Stimulated activated CD8-positive, alpha-beta memory T cell treated with anti-CD3 and anti-CD28 coated beads, Interleukin-15, amount 100 ng/mL, for 4 hours (primary cell): ENCODE measurements at places on chromosomes 4 and X.

GRCh38 chrX:8089141-8089540 is 81.9 kb downstream of the VCX2 start:
- DNase-seq: no peak

DNA sequence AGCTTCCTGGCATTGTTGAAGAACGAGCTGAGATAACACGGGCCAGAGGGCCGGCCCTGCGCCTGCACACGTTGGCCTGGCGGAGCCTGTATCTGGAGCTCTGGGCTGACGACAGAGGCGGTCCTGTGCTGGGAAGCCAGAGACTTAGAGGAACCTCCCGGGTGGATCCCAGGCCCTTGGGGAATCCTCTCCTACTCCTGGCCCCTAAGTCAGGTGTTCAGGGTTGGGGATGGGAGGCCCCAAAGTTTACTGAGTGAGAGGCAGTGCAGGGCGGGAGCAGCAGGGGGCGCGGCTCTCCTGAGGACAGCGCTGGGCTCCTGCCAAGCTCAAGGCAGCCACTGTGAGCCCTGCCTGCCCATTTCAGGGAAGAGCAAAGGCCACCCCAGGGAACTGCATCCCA is 2.5 kb upstream of the HTRA3 start:
- DNase-seq: no peak

DNA sequence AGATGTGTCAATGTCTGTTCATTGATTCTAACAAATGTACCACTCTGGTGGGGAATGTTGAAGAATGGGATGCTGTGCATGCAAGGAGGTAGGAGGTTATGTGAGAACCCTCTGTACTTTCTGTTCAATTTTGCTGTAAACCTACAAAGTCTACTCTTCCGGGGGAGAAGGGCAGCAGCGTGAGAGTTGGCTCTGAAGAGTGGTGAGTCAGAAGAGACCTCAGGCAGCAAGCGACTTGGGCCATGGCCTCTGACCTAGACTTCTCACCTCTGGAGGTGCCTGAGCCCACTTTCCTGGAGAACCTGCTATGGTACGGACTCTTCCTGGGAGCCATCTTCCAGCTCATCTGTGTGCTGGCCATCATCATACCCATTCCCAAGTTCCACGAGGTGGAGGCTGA is 26.7 kb downstream of the MANBA start:
- DNase-seq: no peak

DNA sequence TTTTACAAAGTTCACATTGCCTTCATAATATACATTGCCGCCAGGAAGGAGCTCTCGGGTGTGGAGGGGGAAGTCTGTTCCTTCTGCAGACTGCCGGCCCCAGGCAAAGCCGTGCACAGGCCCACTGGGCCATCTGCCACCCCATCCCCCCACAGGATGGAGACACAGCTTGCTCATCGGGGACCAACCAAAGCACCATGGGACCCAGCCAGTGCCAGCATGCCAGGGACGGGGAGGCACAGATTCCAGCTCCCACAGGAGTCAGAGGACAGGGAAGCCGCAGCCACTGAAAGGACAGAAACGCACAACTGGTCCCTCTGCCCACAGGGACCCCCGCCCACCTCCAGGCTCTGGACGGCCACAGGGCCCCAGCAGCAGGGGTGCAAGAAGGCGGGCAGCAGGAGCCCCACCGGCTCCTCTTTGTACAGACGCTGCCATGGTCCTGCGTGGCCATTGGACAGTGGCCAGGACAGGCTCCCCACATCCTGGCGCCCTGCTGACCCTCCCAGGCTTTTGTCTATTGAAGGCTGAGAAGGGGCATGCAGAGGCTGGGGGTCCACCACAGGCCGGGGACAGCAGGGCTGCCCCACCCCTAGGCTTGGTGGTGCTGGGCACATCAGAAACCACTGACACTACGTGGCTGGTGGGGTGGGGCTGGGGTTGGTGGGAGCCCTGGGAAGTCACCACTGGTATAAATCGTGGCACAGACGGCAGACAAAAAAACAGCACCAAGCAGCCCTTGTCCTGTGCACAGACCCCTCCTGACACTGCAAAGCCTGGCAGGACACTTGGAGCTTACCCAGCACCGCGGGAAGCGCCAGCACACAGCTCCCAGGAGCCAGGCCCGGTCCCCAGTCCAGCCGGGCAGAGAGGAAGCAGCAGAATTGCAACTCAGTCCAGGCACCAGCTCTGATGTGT is 89.0 kb downstream of the FAM53A start:
- no peak for DNase-seq

GRCh38 chr4:169249214-169249973 is 21.4 kb downstream of the SH3RF1 start:
- no peak for DNase-seq

DNA sequence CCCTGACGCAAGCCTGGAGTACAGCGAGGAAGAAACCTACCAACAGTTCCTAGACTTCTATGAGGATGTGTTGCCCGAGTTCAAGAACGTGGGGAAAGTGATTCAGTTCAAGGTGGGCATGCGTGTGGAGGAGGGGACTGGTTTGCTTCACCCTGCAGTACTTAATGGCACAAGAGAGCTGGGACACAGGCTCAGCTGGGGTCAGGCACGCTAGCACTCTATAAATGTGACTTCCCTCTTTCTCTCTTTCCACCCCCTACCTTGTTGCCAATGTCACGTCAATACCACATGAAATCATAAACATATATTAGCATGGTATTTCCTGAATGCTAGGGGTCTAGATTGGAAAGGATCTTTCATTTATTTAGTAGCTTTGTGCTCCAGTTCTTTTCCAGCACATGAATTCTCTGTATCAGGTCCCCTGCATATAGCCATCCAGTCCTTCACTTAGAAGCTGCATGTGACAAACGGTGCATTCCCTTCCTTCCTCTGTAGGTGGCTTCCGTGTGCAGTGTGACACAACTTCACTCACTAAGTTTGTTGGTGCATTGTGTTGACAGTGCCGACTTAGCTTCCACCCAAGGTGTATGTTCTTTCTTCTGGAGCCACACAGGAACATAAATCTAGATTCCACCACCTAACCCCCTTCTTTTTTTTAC is 25.6 kb downstream of the ZRSR2 start:
- no peak for DNase-seq

DNA sequence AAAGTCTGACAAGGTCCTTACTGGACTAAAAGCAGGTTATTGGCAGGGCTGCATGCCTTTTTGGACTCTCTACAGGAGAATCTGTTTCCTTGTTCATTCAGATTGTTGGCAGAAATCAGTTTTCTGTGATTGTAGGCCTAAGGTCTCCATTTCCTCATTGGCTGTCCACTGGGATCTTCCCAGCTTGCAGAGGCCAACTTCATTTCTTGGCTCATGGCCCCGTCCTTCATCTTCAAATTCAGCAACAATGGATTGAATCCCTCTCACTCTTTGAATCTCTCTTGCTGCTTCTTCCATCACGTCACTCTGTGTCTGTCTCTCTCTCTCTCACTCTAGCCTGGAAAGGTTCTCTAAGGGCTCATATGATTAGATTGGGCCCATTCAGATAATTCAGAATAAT is 14.9 kb upstream of the GLUD2 start:
- DNase-seq: no peak

- no peak for DNase-seq
Observed at GRCh38 chr4:162117051-162117450, 46.7 kb downstream of the FSTL5 start.

DNA sequence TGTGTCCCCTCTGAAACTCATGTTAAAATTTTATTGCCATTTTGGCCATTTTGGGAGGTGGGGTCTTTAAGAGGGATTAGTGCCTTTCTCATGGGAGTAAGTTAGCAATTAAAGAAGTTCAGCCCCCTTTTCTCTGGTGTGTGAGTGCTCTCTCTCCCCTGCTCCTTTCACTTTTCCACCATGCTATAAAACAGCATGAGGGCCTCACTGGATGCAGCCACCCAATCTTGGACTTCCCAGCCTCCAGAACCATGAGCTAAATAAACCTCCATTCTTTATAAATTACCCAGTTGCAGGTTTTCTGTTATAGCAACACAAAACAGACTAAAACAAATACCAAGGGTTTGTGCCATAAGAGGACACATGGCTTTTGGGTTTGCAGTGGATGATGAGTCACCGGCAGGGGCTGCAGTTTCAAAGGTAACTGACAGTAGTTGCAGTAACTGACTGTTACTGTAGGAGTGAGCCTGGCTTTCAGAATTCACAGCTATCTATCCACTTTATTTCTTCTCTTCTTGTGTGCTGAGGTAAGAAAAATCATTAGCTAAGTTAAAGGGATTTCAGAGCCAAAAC is 121.5 kb downstream of the PPEF1 start:
- no peak for DNase-seq

DNA sequence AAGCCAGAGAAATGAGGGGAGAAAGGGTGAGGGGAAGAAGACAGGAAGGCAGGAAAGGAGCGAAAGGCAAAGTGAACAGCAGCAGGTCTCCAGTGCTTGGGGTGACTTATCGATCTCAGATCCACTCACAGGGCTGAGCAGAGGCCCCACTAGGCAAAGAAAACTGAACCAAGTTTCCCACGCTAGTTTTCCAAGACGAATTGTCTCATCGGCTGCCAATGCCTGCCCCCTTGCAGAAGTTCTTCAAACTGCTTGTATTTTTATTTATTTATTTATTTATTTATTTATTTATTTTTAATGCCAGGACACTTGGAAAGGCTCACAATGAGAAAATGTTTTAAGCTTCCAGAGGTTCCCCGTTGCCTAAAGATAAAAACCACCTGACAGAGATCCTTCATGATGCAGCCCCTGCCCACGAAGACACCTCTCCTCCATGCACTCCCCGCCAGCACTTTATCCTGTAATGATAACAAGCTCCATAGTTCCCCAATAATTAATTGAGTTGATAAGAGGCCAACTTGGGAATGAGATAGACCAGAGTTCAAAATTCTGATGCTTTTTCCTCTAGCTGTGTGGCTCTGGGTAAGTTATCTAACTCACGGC is 43.2 kb downstream of the QDPR start:
- DNase-seq: no peak

GRCh38 chrX:41665686-41666085 is 23.1 kb upstream of the GPR34 start:
- DNase-seq: no peak

DNA sequence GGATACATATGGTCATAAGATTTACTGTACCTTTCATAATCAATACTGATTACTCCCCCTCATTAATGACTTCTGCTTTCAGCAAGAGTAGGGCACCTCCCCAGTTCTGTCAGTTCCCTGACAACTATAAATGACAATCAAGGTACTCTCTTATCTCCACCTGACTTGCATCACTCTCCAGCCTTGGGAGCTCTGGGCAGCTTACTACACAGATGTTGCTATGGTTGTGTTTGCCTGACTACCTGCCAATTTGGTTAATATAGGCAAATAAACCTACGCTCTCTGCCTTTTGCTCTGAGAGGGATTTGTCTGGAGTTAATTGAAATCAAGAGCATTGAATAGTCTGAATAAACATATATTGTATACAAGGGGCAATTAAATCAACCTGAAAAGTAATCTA is 22.8 kb upstream of the MAP7D3 start:
- DNase-seq: no peak

DNA sequence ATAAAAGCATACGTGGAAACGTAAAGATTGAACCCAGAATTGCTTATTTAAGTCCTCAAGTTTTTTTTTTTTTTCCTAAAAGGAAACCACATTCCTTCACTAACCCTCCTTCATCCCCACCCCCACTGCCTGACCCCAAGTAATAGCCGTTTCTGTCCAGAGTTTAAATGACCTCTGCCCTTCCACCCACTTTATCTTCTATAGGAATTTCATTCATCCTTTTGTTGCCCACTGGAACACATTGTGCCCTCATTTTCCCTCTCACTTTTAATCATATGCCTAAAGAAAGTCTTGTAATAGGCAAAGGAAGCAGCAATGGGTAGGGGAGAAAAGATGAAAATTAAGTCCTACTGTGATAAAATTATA is 62.7 kb downstream of the SH3RF1 start:
- DNase-seq: no peak
